ENCODE measurements at places on chromosomes 4 and X.

- DNase-seq: no peak
Measured at GRCh38 chrX:23633834-23634580, 33.3 kb upstream of the PRDX4 start.

GRCh38 chr4:162011089-162011488 is 152.7 kb downstream of the FSTL5 start:
- no peak for DNase-seq

GRCh38 chr4:182960746-182961145 is 43.6 kb upstream of the DCTD start:
- no peak for DNase-seq

GRCh38 chr4:87281603-87282002 is 41.1 kb downstream of the HSD17B13 start:
- no peak for DNase-seq

DNA sequence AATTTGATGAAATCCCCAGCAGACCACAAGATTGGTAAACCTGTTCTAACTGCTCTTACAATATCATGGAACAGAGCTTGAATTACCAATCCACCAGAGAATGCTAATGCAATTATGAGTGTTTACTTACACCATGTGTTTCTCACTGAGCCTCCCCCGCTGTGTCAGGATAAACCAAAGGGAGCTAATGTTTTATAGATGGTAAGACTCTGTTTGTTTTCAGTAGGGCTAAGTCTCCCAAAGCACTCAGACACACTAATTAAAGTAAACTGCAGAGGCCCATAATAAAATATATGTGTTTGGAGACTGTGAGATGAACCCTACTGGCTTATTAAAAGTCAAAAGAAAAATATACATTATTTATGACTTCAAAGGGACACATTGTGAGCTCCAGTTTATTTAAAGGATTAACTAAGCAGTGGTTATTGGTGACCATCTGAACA is 261.7 kb upstream of the FAM241A start:
- DNase-seq: no peak

GRCh38 chr4:78525559-78525958 is 26.0 kb upstream of the ANXA3 start:
- DNase-seq: no peak

- DNase-seq: no peak
Measured at GRCh38 chr4:135256111-135256510, 1054.5 kb upstream of the PABPC4L start.

- no peak for DNase-seq
Measured at GRCh38 chr4:40228497-40229365, 31.9 kb downstream of the RHOH start.

DNA sequence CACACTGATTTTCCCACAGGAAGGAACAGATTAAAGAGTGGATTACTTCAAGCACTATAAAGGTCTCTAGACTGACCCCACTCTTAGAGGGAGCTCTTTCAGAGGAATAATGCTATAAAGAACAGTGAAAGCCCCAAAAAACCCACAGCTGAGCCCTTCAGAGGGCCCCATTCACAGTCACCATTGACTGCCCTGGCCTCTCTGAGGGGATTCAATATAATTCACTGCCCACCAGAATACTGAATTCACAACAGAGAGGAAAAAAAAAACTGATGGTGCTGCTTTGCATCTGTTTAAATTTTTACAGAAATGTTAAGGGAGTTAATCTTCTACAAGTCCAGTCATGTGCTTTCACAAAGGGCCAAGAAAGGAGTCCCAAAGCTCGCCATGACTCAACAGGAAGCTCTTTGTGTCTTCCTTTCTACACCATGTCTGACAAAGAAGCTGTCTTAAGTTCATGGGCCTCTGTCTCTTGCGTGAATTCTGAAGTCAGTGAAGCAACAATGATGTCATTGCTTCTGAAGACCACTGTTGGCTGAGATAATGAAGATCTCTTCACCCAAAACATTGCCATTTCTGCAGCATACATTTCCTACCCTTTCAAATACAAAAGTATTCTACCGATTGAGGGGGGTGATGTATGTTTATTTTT is 174.9 kb downstream of the ADAMTS3 start:
- no peak for DNase-seq
